ENCODE measurements at places on chromosomes 6 and 20.

GRCh38 chr6:142765306-142765705 lies 179.7 kb downstream of the HIVEP2 start:
- DNase-seq: no peak

DNA sequence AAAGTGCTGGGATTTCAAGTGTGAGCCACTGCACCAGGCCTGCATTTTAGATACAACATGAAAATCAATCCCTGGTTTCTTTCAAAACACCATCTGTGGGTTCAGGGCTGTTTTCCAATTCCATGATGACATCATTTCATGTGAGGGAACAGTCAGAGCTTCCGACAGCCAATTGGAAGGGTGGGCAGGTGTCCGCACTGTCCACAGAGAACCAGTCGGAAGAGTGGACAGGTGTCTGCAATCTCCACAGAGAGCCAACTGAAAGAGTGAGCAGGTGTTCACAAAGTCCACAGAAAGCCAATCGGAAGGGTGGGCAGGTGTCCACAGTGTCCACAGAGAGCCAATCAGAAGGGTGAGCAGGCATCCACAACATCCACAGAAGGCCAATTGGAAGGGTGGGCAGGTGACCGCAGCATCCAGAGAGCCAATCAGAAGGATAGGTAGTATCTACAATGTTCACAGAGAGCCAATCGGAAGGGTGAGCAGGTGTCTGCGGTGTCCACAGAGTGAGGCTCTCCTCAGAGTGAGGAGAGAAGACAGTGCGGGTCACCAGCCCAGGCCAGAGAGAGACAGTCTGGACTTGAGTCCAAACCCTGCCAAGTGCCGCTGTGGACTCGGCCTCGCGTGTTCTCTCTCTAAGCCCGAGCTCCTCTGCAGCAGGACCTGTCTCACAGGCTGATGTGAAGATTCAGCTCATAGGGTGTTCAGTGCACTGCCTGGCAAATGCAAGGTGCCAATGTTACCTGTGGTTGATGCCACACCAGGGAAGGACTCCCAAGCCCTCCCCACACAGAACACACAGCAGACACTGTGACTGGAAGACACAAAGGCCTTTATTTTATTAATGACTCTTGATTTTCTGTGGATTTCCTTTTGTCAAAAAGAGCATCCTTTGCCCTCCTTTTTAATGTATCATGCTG lies 57.3 kb downstream of the DLL1 start:
- DNase-seq: no peak

GRCh38 chr6:82078286-82078908 lies 169.1 kb downstream of the IBTK start:
- no peak for DNase-seq

DNA sequence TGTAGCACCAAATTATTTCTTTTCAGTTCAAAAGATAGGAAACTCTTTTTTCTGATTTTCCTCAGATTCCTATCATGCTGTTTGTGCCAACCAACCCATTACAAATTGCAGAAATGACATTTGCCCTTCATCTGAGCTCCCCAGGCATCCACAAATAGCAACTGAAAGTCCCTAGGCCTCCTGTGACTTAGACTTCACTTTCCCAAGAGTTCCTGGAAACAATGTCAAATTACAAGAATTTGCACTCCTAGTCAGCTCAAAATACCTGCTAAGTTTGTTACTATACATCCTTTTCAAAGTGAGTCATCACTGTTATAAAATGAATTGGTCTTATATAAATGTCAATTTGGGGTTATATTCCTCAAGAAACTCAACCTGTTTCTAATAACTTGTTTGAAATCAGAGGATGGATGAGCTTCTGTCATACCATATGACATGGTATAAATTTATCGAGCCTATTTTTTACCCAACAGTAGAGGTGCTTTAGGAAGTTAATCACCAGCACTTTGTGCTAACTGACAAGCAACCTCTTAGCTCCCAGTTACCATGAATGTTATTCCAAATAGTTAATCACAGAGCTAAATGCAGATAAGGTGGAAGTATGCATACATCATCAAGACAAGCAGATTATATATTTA lies 256.5 kb downstream of the HACE1 start:
- no peak for DNase-seq

DNA sequence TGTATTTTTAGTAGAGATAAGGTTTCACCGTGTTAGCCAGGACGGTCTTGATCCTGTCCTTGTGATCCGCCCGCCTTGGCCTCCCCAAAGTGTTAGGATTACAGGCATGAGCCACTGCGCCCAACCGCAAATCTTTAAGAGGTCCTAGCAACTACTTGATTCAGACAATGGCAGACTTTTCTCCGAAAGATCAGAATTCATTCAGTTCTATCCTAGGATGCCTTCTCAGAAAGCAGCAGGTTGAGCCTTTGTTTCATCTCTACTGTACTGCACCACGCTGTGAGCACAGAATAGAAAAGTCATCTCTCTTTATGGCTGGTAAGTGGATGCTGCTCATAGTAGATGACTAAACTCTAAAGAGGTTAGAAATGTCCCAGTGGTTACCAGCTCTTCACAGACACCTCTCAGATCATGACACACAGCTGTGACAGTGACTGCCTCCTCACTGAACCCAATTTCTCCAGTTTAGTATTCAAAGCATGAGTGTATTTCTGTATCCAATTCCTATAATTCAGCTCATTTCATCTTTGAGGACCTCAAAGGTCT lies 6.0 kb upstream of the HSF2 start:
- no peak for DNase-seq

- DNase-seq: peak; percentile 17
These were observed 36.9 kb upstream of the BLCAP start for GRCh38 chr20:37564388-37565133.

DNA sequence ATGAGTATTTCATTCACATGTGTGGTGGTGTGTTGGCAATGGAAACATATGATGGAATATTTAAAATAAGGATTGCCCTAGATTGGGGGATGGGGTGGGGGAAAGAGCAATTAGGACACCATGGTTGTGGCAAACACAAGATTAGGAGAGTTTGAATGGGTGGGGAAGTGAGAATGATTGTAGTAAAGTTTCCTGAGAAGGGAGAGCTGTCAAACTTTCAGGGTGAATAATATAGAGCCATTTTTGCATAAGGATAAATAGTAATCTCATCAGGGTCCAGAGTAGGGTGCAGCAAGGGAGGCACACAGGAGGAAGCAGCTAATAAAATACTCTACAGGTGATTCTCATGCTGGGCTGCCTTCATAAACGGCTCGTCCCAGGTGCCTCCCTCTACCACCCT lies 294.9 kb upstream of the MARCKS start:
- no peak for DNase-seq

DNA sequence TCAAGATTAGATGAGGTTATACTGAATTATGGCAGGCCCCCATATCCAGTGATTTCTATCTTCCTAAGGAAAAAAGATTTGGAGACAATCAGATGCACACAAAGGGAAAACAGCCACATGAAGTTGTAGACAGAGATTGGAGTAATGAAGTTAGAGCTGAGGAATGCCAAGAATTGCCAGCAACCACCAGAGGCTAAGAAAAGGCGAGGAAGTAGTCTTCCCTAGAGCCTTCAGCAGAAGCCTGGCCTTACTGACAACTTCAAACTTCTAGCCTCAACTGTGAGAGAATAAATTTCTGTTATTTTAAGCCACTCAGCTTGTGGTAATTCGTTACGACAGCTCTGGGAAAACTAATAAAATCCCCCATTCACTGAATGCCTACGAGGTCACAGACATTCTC lies 473.9 kb downstream of the COL12A1 start:
- DNase-seq: no peak

- no peak for DNase-seq
These were observed 95.8 kb downstream of the AKAP7 start for GRCh38 chr6:131231103-131231502.

DNA sequence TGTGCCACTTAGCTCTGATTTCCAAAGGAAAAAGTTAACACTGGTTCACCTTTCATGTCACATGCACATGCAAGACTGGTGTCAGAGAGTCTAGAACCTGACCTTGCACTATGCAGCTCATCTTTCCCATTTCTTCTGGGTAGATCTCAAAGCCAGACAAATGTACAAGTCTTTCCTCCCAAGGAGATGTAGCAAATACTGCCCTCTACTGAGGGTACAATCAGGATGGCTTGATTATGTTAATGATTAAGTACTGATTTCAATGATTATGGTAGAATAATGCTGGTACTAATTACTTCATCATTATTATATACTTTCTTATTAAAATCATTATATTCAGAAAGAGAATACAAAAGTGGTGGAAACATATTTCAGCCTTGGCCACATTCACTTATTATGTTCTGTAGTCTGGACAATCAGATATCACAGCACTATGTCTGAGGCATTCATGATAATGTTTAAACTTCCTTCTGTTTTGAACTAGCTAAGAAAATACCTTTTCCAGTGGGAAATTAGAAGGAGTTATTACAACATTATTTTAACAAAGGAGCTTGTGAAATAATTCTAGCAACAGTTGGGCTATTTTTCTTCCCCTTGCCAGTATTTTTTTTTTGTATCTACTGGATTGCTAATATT lies 68.5 kb upstream of the FOXO3 start:
- DNase-seq: no peak
